SK-N-DZ (cell line): ENCODE measurements at places on chromosomes 5 and 9.

DNA sequence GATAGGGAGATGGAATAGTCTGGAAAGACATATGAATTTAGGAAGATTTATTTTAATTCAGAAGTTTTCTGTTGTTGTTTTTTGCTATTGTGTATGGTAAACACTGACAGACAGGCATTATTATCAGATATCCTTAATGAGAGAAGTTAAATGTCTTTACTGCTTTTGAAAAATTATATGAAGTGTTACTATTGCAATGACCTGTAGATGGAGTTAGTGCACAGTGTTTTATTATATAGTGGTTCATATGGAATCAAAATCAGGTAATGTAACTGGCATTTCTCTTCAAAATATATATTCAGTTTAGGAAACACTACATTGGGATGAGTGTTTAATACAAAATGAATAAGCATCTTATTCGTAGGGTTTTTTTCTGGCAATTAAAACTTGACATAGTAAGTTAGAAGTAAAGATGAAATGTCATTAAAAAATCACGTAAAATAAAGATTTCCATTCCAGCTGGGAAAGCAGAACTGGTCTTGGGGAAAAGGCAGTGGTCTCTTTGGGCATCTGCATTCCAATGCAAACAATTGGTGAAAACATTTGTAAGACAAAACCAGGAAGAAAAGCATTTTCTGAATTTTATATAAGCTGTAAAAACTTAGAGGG lies 3.9 kb downstream of the GABRA1 start:
- DNase-seq = peak; percentile 3

GRCh38 chr9:126051446-126052130 lies 275.0 kb upstream of the MVB12B start:
- no peak for DNase-seq

DNA sequence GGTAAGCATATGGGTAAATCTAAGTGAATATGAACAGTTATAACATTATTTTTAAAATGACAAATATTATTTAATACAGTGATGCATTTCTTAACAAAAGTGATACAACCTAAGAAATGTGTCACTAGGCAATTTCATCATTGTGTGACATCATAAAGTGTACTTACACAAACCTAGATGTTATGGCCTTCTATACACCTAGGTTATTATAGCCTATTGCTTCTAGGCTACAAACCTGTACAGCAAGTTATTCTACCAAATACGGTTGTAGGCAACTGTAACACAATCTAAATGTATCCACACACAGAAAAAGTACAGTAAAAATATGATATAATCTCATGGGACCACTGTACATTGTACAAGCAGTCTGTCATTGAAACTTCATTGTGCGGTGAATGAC lies 48.3 kb downstream of the STRBP start:
- DNase-seq = no peak

- DNase-seq = peak; percentile 90
These were observed 12.5 kb downstream of the OR2S2 start for GRCh38 chr9:35945341-35946018.

DNA sequence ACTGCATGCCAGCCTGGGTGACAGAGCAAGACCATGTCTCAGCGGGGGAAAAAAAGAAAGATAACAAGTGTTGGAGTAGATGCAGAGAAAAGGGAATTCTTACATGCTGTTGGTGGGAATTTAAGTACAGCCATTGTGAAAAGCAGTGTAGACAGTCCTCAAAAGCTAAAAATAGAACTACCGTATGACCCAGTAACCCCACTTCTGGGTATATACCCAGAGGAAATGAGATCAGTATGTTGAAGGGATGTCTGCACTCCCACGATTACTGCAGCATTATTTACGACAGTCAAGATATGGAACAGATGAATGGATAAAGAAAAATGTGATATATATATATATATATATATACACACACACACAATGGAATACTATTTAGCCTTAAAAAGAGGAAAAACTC lies 225.3 kb upstream of the SLC24A2 start:
- no peak for DNase-seq

- DNase-seq = no peak
These were observed 146.4 kb downstream of the GRIA1 start for GRCh38 chr5:153636670-153637451.

GRCh38 chr9:104784098-104784497 lies 20.2 kb downstream of the NIPSNAP3B start:
- no peak for DNase-seq
